ENCODE measurements at places on chromosomes 3 and 15.

- no peak for DNase-seq
Measured at GRCh38 chr3:133776794-133777438, 28.7 kb upstream of the SRPRB start.

- no peak for DNase-seq
Measured at GRCh38 chr3:28328188-28329151, 20.1 kb upstream of the ZCWPW2 start.

DNA sequence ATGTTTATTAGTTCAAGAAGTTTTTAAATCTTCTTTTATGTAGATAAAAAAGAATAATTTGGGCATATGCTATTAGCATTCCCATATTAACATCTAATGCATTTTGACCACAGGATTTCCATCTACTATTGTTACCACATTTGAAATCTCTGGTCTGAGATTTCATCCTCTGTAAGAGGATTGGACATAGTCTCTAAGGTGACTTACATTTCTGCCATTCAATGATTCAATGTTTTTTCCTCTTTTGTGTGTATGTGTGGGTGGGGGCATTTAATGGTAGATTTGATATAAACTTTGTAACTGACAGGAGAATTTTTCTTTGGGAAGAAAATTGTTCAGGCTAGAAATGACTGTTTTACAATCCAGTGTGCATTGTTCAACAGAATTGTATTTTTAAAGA, 307.3 kb upstream of the RBMS3 start:
- DNase-seq: no peak

GRCh38 chr3:18837137-18837755, 311.1 kb upstream of the KCNH8 start:
- no peak for DNase-seq

GRCh38 chr3:42562047-42562907, 19.5 kb downstream of the SEC22C start:
- no peak for DNase-seq

DNA sequence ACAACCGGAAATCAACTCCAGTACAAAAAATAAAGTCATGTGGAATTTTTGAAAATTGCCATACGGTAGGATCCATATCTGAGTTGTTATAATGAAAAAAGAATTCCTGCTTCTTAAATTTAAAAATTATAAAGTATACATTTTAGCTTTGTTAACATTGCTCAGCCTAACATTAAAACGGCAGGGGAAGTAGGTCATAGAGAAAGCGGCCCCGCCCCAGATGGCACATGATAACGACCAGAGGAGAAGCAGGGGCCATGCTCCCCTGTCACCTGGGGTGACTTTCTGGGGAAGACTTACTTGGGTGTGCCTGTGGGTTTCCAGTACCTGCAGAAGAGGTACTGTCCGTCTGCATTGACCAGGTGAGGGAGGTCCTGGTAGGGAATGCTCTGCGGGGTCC, 921 bp downstream of the MGLL start:
- peak; percentile 13 for DNase-seq

DNA sequence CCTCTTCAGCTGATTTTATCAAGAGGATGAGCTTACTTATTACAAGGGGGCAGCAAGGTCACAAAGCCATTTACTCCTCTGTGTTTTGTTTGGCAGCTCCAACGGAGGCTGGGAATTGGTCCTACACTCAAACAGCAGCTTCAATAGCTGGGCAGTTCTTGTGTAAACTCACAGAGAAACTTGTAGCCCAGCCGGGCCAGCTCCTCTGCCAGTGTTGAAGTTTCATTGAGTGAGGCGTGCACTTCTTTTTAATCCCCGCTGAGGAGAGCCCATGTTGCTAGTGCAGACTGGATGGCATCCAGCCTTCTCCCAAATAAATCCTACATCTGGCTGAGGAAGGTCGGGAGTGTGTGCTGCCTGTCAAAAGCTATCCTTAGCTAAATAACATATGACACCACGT, 59.5 kb downstream of the BFSP2 start:
- DNase-seq: no peak

DNA sequence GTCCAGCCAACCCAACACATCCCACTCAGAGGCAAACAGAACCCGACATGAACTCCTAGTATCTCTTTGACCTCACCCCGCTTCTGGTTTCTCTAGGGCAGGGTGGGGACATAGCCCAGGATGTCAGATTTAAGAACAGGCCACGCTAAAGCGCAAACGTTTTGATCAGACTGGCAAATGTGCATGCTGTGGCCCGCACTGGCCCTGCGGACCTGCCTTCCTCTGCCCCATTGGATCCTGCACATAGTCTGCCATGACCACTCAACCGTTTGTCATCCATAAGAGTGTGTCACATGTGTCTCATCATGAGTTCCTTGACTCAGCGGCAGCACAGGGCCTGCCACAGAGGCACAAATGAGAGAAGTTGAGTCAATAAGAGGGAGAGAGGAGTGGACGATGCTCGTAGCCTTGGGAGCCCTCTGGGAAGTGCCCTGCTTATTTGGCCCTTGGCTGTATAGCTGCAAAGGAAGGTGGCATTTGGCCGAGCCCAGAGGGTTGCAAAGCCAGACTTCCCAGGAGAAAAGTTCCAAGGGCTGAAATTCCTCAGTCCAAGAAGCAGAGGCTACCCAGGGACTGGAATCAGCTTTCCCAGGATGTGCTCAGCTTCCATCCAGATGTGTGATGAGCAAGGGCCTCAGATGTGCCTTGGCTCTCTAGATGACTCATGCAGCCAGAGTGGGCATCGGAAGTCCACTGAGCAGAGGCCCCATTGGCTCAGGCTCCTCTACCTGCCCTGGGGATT, 55.5 kb upstream of the SLCO2A1 start:
- no peak for DNase-seq

DNA sequence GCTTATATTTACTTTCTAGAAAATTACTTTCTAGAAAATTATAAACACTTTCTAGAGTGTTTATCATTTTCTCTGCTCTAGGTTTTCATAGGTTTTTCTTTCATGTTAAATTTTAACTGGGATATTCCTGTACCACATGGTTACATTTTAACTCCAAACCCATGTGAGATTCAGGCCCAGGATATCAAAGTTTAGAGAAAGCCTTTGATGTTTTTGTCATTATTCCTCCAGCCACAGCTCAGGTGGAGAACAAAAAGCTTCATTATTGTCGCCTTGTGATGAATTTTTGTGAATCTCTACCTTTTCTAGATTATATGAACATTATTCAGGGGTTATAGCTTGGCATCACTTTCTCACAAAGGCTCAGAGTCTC, 816.0 kb downstream of the SQOR start:
- DNase-seq: no peak

DNA sequence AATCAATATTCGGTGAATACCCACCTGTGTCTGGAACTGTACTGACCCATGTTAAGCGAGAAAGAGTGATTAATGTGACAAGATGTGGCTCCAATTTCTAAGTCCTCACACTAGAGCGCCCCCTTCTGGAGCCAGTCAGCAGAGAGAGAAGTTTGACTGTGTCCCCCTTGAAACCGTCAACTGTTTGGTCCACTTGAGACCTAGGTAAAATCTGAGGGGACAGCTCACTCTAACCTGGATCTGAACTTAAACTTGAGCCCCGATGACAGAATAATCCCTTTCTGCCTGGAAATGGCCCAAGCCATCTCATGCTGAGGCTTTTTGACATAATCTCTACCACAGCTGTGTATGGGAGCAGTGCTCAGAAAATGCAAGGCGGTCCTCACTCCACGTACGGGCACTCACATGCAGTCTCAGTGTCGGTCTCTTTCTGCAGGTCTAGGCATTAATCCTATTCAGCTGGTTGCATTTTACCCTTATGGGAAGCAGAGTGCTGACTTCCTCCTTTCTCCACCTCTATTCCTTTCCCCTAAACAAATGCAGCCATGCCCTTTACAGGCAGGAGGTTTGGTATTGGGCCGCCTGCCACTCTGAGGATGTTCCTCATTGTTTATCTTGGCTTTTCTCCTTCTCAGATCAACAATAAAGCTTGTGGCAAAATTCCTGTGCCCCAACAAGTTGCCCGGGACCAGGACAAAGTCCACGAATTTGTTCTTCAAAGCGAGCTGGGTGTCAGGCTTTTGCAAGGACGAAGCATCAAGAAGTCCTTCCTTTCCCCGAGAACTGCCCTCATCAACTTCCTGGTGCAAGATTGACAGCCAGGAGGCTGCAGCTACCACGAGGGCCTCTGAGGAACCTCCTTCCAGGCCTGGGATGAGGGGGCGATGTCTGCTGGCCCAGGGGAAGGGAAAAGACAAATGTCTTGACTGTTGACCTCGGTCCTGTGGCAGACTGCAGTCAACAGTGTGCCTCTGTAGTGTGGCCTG, 47.5 kb upstream of the LIMD1 start:
- DNase-seq: peak; percentile 69

GRCh38 chr3:163138258-163138657, 1641.7 kb downstream of the OTOL1 start:
- no peak for DNase-seq

GRCh38 chr3:168094580-168094876, 1.2 kb downstream of the GOLIM4 start:
- no peak for DNase-seq

DNA sequence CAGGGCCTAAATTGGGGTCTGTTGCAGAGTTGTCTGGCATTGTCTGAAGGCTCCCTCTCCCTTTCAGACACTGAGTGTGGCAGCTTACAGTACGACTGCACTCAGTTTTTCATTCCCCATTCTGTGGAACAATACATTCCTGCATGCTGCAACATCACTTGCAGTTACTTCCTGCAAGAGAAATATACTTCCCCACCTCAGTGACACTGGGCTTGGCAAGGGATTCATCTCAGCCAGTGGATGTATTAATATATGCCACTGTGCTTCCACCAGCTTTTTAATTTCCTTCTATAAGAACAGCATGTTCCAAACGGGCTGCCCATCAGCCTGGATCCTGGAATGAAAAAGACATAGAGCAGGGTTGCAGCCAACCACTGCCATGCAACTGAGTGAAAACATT, 23.1 kb downstream of the B3GALNT1 start:
- DNase-seq: no peak

- no peak for DNase-seq
Measured at GRCh38 chr15:43144512-43144911, 11.1 kb downstream of the TMEM62 start.

GRCh38 chr3:63477494-63478129, 174.9 kb upstream of the SNTN start:
- no peak for DNase-seq

GRCh38 chr3:55771503-55771902, 284.4 kb upstream of the WNT5A start:
- DNase-seq: no peak

GRCh38 chr15:82950746-82951370, 1.7 kb downstream of the HOMER2 start:
- peak; percentile 13 for DNase-seq

- DNase-seq: no peak
Measured at GRCh38 chr3:172074586-172074985, 35.2 kb downstream of the FNDC3B start.

- DNase-seq: no peak
Measured at GRCh38 chr3:69216981-69217380, 94.6 kb upstream of the LMOD3 start.

- DNase-seq: peak; percentile 61
Measured at GRCh38 chr3:189270248-189270832, 98.6 kb downstream of the TPRG1 start.

DNA sequence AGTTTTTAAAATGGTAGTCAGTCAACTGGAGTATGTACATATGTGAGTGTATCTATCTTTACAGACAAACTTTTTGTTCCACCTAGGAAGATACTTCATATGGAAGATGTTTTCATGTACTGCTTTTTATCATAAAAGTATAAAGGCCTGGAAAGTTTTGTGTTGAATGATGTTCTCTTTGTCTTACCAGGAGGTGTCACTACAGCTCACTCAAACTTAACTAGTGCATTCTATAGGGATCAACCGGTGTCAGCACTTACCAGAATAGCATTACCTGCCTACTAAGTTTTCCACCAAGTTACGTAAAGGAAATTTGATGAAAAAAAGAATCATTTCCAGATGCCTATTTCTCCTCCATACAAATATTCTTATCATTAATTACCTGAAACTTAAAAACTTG, 522.6 kb upstream of the SEMA6D start:
- no peak for DNase-seq
